A549 treated with dexamethasone at 1 μM for 4 hours (cell line): ENCODE measurements at places on chromosomes 11 and 22. TPM values are rescaled to one million over a fixed set of nuclear protein-coding genes. Genes with fewer than 3 reads are reported as not detected.

Gene CHRNA10
- 0.73 to 1.4 TPM (median 0.98 TPM) in 5 replicates for total RNA-seq

Gene PLAAT3
- 55.6 to 69.3 TPM (median 59.2 TPM) in 5 replicates for total RNA-seq

Gene NLRP6
- not detected in 5 replicates for total RNA-seq

Gene CSTF3
- total RNA-seq, result 25.9 to 29.8 TPM (median 27.7 TPM) in 5 replicates

Gene PKDREJ
- not detected in 5 replicates for total RNA-seq

Gene TMEM25
- total RNA-seq, result 0.28 to 0.70 TPM (median 0.45 TPM) in 5 replicates

Gene NCF4
- 0.11 to 0.13 TPM in 2 of 5 replicates, not detected in the others for total RNA-seq

Gene TMEM126B
- 47.6 to 61.9 TPM (median 53.3 TPM) in 5 replicates for total RNA-seq

Gene BCO2
- 0.92 to 1.7 TPM (median 1.3 TPM) in 5 replicates for total RNA-seq

Gene OR8D1
- total RNA-seq, result not detected in 5 replicates
